Astrocyte of the cerebellum (primary cell): ENCODE measurements at places on chromosomes 3 and 15.

GRCh38 chr15:91032919-91033803, 10.8 kb upstream of the VPS33B start:
- no peak for DNase-seq

DNA sequence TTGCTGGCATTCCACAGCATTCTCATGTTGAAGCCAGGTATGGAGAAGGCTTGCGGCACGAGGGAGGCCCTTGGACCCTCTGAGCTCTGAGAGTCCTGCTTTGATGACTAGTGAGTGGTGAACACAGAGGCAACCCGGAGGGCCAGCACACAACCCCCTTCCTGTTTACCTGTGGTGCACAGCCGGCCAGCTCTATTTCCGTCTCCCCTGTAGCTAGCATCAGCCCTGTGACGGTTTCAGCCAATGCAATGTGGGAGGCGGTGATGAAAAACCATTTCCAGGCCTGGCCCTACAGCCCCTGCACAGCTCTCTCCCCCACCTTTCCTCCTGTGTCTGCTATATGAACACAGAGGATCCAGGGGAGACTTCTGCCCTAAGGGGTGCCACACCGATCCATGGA, 76.8 kb upstream of the KLHL25 start:
- DNase-seq, result no peak

GRCh38 chr3:177804032-177804431, 606.8 kb upstream of the TBL1XR1 start:
- DNase-seq, result no peak

- no peak for DNase-seq
Measured at GRCh38 chr15:55005679-55006078, 191.1 kb downstream of the RSL24D1 start.

- DNase-seq, result no peak
Measured at GRCh38 chr3:38205472-38205805, 40.1 kb downstream of the OXSR1 start.
